HT1080 (cell line): ENCODE measurements at places on chromosomes 16 and 17.

DNA sequence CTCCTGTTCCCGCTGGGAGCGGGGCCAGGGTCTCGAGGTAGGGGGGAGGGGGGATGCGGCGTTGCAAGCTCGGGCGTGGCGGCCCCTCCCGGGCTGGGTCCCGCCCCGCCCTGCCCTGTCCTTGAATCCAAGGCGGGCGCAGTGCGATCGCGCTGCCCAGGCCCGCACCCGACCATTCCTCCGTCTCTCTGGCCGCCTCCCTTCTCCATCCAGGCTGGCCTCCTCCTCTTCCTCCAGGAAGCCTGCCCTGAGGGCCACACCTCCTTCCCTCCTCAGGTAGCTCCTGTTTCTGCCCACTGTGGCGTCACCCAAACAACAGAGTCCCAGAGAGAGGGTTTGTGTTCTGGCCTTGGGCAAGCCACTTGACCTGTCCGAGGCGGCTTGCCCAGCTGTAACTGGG lies 43.0 kb upstream of the TAC4 start:
- DNase-seq = no peak

DNA sequence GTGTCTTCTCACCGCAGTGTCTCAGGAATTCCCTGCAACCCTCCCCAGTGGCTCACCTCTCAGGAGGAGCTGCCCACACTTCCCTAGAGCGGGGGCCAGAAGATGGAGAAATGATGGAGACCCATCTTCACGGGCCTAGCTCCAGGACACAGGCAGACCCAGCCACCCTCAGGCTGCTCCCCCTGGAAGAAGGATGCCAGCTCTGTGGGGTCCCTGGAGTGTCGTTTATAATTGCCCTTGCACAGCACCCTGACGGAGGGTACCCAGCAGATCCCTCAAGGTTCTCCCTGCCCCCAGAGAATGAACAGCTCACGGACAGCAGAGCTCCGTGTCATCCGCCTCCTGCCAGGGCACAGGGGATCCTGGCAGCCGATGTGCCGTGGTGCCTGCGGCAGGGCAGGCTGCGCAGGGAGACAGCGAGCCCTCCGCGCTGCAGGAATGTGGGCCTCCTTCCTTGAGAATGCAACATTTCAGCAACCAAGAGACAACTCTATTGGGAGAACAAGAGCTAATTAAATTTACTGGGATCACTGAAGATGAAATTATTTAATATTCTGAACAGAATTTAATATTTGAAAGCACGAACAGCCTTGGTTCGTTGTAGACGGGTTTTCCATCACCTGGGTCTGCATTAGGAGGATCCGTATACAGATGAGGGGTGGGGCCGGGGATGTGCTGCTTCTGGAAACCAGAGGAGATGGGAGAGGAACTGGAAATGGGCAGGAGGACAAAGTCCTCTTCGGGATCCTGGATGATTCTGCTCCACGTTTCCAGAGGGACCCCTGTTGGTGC lies 21.0 kb upstream of the RBFOX3 start:
- DNase-seq = no peak

- no peak for DNase-seq
These were observed 61.7 kb upstream of the XYLT1 start for GRCh38 chr16:17532338-17532995.

- DNase-seq = peak; percentile 86
These were observed 23.8 kb downstream of the DEXI start for GRCh38 chr16:10918294-10919002.
